ENCODE measurements at places on chromosomes 13 and 19. TPM values are rescaled to one million over a fixed set of nuclear protein-coding genes. Genes with fewer than 3 reads are reported as not detected.
A peak's percentile ranks its signal among the peaks of the same experiment; 100 is the strongest.

Gene THSD8
- total RNA-seq = not detected

DNA sequence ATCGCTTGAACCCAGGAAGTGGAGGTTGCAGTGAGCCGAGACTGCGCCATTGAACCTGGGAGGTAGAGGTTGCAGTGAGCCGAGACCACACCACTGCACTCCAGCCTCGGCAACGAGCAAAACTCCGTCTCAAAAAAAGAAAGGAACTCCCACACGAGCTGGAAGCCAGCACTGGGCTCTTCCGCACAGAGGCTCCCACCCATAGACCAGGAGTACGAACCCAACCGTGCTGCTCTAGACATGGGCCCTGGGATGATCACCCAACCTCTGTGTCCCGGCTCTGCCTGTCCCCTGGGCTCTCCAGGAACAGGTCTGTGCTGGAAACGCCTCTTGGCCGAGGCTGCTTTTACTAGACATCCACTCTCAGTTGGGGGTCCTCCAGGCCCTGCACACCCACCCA is 12.0 kb downstream of the DOT1L start:
- no peak for DNase-seq

DNA sequence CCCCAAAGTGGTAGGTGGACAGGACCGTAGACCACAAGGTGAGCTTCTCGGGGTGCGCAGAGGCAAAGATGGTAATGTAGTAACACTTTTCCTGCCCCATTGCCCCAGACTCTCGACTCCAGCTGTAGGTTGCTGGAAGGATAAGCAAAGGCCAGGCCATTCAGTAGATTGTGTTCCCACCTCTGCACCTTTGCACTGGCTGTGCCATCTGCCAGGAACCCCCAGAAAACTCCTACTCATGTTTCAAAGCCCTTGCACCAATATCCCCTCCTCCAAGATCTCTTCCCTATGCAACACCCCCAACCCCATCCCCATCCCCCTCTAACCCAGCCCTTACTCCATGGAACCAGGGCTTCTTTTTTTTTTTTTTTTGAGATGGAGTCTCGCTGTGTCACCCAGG is 18.3 kb downstream of the IL12RB1 start:
- no peak for DNase-seq

DNA sequence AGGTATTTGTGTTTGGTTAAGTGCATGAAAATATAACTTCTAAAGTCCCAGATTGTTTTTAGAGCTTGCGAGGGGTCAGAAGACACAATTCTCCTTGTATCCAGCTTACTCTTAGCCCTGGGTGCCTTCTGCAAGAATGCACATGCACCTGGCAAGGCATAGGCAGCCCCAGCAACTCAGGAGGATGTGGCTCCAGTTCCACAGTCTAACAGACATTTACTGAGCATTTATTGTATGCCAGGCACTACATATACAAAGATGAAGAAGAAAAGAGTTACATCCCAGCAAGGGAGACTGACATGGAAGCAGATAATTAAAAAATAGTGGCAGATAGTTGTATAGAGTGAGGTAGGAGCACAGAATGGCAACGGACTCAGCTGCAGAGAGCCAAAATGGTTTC is 101.1 kb upstream of the FRY start:
- no peak for DNase-seq

Gene TMEM38A
- 7.4 TPM for total RNA-seq

DNA sequence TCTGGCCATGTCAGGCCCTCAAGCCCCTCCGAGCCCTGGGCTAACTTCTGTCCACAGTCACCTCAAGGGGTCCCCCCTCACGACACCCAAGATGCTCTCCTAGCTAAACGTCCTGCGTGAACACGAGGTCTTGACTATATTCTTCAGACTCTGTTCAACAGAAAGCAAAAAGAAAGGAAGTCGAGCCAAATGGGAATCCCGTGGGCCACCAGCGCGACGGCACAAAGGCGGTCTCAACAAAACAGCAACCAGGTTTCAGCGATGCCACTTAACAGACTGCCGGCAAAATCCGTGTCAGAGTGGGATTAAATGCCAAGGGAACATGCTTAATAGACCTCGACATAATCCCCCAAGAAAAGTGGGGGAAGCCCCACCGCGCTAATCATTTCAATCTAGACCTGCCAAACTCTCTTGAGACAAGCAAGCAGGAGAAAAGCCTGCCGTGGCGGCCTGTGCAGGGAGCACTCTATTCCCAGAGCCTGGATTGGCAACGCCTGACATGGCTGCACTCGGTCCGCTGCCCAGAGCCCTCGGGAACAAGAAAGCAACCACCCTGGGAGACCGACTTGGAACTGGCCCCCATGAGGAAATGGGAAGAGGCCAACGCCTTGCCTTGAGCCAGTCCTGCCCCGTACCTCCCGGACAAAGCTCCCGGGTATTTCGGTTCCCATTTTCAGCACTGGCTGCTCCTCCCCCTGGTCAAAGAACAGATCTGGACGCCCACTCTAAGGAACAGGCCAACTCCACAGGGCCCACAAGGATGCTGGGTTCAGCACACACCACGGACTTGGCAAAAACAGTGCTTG is 16.0 kb downstream of the ZC3H4 start:
- no peak for DNase-seq

DNA sequence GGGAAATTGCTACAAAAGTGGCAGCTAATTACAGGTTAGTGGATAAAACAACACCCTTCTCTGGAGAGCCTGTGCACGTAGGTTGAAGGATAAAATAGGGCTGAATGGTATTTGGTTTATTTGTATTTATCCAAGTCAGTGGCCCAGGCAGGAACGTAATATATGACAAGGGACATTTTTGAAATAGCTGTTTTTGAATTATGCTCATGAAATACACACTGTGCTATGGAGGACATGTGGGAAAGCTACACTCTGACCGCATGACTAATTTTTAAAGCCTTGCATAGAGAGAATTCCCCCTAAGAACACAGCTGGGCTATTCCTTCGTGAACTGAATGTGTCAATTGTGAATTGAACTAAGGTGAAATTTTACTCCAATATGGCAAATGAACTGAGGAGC is 292.1 kb upstream of the MAB21L1 start:
- DNase-seq = no peak

- DNase-seq = no peak
Observed at GRCh38 chr19:51531349-51532315, at the start of gene SIGLEC6. TSS of gene SIGLEC6 (minus strand) at chr19:51531670. CDS start at chr19:51531648, 22 bp downstream.

DNA sequence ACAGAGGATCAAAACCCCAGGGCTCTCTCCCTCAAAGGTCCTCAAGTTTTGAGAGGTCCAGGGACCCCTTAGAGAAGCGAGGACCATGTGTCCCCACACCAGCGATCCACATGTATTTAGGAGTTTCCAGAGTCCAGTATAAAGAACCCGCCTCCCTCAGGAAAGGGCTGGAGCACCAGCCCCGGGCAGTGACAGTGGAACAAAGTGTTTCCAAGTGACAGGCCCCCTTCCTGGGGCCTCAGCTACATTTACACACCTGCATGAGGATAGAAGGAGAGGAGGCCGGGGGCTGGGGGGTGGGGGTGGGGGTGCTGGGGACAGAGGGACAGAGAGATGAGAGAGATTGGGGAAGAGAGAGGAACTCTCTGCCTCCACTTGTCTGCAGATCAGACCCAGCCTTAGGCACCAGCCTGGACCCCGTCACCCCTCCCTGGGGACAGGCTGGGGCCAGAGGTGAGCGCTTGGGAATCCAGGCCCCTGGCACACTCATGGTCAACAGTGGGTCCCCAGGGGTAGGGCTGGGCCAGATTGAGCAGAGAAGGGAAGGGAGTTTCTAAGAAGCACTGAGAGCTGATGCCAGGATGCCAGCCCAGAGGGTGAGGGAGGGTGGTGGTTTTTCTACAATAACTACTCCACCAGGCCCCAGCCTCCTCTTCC is 802 bp downstream of the BCAM start:
- DNase-seq = peak; percentile 64

GRCh38 chr13:28545583-28546333 is 50.8 kb upstream of the FLT1 start:
- no peak for DNase-seq

DNA sequence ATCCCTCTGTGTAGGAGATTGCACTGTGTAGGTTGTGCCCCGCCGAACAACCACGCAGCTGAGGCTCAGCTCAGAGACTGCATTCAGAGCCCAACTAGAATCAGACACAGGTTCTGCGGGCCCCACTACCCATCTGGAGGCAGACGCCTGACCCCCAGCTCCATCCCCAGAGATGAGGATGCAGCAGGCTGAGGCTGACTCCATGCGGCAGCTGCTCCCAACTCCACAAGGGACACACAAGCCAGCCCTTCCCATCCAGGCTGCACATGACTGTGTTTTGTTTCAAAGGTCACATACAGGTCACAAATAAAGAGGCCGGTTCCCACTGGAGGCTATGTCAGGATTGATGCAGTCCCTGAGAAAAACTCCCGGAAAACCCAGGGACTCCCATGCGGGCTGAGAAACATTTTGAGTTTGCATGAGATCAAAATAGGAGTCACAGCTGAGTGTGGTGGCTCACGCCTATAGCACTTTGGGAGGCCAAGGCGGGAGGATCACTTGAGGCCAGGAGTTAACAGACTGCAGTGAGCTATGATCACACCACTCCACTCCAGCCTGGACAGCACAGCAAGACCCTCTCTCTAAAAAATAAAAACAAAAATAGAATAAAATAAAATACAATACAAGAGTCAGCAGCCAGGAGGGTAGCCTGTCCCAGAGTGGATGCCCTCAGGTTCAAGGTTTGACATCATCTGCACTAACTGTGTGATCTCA is 14.0 kb downstream of the ELL start:
- no peak for DNase-seq

GRCh38 chr19:924553-925086 is 1.2 kb upstream of the ARID3A start:
- peak; percentile 87 for DNase-seq

DNA sequence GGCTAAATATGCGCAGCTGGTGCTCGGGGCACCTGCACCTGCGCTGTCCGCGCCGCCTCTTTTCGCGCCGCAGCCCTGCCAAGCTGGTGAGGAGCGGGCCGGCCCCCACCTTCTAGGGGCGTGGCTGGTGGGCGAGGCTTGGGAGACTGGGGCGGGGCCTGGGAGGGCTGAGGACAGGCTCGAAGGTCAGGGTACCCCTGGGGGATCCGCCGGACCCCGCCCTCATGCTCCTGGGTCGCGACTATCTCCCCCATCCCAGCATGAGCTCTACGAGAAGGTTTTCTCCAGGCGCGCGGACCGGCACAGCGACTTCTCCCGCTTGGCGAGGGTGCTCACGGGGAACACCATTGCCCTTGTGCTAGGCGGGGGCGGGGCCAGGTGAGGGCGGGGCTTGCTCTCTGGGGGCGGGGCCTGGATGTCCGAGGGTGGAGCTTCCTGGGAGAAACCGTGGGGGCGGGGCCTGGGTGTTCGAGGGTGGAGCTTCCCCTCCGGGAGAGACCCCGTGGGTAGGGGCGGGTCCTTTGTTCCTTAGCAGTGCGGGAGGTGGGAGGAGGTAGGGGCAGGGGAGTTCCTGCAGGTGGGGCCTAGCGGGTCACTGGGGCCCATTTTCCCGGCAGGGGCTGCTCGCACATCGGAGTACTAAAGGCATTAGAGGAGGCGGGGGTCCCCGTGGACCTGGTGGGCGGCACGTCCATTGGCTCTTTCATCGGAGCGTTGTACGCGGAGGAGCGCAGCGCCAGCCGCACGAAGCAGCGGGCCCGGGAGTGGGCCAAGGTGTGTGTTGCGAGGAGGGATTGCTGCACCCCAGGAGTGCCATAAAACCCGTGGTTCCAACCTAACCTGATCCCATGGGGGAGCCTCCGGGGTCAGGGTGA is 19.7 kb downstream of the PNPLA6 start:
- DNase-seq = peak; percentile 100

Gene TNFRSF19
- 0.31 TPM for total RNA-seq

DNA sequence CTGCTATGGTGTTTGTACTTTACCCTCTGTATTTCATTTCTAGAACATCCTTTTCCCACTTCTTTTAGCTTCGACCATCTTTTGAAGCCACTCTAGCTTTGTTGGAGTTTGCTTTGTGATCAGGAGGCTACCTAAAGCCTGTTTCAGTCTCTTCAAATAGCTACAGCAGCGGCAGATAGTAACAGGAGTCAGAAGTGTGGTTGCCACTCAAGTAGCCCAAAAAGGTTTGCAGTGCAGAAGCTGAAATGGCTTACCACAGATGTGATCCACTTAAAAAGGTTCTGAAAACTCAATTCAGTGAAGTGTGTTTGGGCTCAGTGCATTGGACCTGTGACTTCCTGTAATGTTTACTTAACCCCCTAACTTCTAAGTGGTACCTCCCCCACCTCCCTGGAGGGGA is 26.2 kb downstream of the WASF3 start:
- DNase-seq = no peak

DNA sequence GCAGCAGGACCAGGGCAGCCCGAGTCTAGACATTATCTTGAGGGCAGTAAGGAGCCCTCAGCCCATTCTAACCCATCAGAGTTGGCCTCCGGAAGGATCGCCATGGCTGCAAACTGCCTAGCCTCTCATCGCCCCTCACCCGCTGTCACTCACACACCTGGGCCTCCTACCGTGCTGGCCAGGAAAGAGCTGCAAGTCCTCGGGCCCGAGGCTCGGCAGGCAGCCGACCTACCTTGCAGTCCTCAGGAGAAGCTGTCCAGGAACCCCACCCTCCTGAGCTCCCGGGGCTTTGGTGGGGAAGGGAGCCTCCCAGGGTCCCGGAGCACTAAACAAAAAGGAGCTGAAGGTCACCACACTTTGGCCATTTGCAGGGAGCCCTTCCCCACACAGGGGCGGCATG is 46.8 kb downstream of the CCNE1 start:
- DNase-seq = peak; percentile 52

Gene IGSF23
- total RNA-seq = not detected

GRCh38 chr19:50823389-50824042 is at the start of gene KLK1:
TSS of gene KLK1 (minus strand) at chr19:50823787. CDS start at chr19:50823748, 39 bp downstream.
- peak; percentile 61 for DNase-seq

DNA sequence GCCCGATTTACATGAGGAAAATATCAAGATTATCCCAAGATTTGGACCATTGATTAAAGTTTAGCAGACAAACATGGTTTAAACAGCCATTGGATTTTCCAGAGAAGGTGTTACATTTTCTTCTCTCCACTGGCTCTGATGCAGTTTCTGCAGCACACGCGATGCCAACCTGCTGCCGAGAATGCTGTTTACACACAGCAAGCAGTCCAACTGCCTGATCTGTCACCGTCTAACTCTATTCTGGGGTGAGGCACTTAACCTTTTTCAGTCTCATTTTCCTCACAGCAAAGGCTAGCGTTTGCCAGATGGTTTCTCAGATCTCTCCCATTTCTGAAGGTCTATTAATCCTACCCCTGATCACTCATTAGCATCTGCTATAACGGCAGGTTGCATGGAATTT is 763.5 kb upstream of the GPC6 start:
- no peak for DNase-seq

Gene ERICH4
- total RNA-seq = not detected

DNA sequence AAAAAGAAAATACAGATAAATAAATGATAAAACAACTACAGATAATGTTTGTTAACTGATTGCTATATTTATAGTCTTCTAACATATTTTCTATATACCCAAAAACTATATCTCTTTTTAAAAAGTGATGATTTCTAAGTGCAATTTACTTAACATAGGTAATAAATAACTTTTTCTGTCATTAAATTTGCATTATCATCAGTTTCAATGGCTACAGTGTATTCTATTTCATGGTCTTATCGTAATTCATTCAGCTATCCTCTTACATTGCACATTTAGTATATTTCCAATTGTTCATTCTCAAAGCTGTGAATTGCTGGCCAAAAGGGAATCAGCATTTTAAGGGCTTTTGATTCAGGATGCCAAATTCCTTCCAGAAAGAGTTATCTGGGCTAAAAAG is 3.6 kb downstream of the ZNF180 start:
- DNase-seq = no peak
